A549 treated with CORT108297 at 1 μM for 4 hours (cell line): ENCODE measurements at places on chromosomes 2 and 18. TPM values are rescaled to one million over a fixed set of nuclear protein-coding genes. Genes with fewer than 3 reads are reported as not detected.

Gene ZC3H6
- total RNA-seq: 0.14 to 0.73 TPM (median 0.35 TPM) in 5 replicates

Gene EHBP1
- total RNA-seq: 35.7 to 58.4 TPM (median 51.3 TPM) in 5 replicates

Gene SLC5A7
- not detected in 5 replicates for total RNA-seq

Gene LAMA3
- 34.8 to 44.8 TPM (median 42.7 TPM) in 5 replicates for total RNA-seq

Gene OTOS
- 0.19 TPM in 1 of 5 replicates, not detected in the others for total RNA-seq

Gene SPHKAP
- total RNA-seq: 0.02 TPM in 1 of 5 replicates, not detected in the others

Gene GAD1
- total RNA-seq: 0.53 to 0.67 TPM (median 0.61 TPM) in 5 replicates

Gene FIGN
- total RNA-seq: 1.7 to 2.7 TPM (median 2.2 TPM) in 5 replicates

Gene UGGT1
- 17.5 to 22.9 TPM (median 19.9 TPM) in 5 replicates for total RNA-seq
